ENCODE measurements at places on chromosomes 11 and 22.
A peak's percentile ranks its signal among the peaks of the same experiment; 100 is the strongest.

GRCh38 chr11:117230286-117230961, 1.4 kb downstream of the PCSK7 start:
- DNase-seq: peak; percentile 25

DNA sequence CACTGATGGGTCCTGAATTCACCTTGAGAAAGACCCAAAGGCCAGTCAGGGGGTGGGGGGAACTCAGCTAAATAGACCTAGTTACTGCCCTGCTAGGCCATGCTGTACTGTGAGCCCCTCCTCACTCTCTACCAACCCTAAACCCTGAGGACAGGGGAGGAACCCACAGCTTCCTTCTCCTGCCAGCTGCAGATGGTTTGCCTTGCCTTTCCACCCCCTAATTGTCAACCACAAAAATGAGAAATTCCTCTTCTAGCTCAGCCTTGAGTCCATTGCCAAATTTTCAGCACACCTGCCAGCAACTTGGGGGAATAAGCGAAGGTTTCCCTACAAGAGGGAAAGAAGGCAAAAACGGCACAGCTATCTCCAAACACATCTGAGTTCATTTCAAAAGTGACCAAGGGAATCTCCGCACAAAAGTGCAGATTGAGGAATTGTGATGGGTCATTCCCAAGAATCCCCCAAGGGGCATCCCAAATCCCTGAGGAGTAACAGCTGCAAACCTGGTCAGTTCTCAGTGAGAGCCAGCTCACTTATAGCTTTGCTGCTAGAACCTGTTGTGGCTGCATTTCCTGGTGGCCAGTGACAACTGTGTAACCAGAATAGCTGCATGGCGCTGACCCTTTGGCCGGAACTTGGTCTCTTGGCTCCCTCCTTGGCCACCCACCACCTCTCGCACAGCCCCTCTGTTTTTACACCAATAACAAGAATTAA, 2.4 kb upstream of the TTC36 start:
- no peak for DNase-seq

DNA sequence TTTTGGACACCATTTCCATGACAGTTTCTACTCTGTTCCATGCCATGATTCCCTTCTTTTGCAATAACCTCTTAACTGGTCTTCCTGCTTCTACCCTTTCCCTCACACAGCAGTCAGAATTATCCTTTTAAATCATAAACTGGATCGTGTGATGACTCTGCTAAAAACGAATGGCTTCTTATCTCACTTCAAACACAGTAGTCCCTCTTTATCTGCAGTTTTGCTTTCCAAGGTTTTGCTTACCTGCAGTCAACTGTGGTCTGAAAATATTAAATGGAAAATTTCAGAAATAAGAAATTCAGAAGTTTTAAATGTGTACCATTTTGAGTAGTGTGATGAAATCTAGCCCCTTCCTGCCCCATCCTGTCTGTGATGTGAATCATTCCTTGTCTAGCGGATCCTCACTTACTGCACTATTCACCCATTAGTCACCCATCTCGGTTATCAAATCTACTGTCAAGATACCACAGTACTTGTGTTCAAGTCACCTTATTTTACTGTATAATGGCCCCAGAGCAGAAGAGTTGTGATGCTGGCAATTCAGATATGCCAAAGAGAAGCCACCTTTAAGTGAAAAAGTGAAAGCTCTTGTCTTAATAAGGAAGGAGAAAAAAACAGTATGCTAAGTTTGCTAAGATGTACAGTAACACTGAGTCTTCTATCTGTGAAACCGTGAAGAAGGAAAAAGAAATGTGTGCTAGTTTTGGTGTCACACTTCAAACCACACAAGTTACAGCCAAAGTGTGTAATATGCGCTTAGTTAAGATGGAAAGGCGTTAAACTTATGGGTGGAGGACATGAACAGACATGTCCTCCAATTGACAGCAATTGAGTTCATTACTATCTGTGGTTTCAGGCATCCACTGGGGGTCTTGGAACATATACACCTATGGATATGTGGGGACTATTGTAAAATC, 283.0 kb downstream of the DDX10 start:
- no peak for DNase-seq

DNA sequence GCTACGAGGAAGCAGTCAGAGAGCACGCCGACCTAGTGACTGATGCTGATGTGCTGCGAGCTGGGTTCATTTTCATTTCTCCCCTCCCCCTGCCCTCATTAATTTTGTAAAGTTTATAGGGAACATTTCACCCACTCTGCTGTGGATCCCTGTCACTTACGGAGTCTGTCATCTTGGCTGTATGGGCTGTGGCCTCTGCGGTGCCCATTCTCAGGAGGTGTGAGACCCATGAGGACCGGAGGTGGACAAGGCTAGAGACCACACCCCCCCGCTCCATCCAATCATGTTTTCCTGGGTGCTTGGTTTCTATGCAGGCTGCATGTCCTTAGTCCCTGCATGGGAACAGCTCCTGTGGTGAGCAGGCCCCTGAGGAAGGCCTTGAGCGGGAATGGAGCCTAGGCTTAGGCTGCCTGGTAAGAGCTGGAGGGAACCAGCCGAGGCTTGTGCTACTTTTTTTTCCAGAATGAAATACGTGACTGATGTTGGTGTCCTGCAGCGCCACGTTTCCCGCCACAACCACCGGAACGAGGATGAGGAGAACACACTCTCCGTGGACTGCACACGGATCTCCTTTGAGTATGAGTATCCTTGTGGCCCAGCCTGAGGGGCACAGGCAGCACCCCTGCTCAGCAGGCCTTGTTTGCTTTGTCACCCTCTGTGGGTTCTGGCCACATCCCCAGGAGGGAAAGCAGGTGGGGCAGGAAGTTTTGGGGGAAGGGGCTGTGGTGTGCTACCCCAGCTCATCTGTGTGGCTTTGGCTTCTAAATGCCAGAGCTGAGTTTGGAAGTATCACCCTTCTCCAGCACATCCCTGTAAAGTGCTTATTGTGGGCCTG, 19.1 kb downstream of the CLDN5 start:
- no peak for DNase-seq

All from NK-92 treated with Interleukin-12 subunit alpha and Interleukin-12 subunit beta, amount 100 ng/mL, for 24 hours (cell line).